ENCODE measurements at places on chromosomes 3 and 15.

- no peak for DNase-seq
These were observed 194.0 kb upstream of the SLITRK3 start for GRCh38 chr3:165390166-165390565.

GRCh38 chr15:29522373-29523276, 253.0 kb upstream of the NSMCE3 start:
- DNase-seq, result no peak

DNA sequence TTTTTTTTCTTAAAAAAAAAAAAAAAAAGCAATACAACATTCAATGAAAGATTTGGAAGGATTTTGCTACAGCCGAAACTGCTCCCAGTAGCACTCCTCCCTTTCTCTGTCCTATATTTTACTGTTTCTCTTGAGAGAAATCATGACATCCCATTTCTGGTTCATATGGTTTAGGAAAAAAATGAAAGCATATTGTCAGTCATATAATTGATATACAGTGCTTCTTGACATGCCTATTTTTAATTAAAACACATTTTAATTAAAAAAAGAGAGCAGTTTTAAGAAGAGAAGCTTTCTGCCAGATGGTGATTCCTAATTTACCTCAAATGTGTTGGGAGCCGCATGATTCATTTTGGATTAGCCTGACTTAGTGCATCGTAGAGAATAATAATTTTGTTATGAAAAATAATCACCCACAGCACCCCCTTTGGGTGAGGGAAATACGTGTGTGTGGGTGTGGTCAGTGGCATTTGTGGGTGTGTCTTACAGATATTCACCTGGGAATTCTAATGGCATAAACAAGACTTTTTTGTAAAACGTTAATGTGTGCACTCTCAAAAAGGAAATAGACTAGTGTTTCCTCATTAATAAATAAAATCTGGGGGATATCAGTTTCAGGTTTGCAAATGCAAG, 544.5 kb downstream of the MFSD1 start:
- no peak for DNase-seq

- no peak for DNase-seq
These were observed 6.7 kb upstream of the P2RY1 start for GRCh38 chr3:152828075-152828840.

GRCh38 chr3:54304877-54305276, 182.5 kb downstream of the CACNA2D3 start:
- no peak for DNase-seq

- no peak for DNase-seq
These were observed 20.0 kb upstream of the SLC25A26 start for GRCh38 chr3:66200786-66201185.

DNA sequence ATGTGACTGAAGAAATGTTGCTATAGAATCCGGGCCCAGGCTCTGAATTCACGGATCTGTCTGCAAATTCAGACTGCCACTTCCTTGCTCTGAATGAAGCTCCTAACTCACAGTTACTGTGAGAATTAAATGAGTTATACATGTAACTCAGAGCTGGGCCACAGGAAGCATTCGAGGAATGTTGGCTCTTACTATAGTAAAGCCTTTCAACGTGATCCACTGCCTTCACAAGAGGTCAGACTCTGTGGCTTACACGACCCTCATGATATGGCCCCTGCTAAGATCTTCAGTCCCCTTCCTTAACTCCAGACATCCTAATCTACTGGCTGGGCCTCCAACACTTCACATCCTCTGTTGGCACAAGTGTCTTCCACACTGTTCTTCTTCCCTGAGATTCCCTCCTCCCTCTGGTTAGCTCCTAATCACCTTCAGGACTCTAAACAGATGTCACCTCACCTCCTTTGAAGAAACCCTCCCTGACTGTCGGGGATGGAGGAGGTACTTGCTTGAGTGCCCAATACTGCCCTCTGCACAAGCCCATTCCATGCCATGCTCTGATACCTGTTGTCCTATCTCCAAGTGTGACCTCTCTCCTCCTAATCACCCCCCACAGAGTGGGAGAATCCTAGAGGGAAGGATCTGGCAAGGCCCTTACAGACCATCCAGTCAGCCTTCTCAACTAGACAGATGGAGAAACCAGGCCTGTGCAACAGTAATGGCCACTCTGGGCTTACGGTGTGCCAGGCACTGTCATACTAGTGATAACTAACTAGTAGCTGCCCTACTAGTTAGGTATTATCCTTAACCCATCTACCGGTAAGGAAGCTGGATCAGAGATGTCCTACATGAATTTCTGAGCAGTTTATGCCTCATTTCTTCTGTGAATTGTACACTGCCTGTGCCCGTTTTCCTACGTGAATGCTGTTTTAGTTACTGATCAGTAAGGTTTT, 1.3 kb downstream of the ACTR8 start:
- no peak for DNase-seq

DNA sequence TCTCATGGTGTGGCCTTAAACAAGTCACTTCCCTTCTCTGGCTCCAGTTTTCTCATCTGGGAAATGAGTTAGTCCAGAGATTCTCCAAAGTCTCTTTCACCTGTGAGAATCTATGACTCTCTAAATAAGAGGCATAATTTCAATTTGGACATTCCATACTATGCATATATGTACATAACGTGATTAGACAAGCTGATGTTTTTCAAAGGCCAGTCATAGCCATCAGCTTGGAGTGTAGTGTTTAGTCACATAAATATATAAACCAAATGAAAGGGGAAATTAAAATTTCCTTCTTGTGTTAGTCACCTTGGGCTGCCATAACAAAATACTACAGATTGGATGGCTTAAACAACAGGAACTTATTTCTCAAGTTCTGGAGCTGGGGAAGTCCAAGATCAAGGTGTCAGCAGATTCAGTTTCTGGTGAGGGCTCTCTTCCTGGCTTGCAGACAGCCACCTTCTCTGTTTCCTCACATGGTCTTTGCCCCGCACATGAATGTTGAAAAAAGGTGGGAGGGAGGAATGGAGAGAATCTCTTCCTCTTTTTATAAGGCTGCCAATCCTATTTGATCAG, 19.4 kb downstream of the TMEM41A start:
- DNase-seq, result no peak

DNA sequence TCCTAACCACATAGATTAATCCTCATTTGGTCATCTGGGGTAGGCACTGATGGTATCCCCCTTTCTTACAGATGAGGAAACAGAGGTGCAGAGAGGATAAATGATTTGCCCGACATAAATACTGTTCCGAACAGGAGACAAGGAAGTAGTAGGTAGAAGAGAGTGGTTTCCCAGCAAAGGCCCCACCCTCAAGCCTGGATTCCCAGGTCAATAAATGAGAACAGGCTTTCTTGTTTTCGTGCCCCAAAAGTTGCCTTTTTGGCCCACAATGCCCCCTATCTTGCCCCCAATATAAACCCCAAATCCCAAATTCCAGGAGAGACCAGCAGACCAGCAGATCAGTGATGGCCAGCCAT, 125.5 kb upstream of the PRR20G start:
- no peak for DNase-seq

DNA sequence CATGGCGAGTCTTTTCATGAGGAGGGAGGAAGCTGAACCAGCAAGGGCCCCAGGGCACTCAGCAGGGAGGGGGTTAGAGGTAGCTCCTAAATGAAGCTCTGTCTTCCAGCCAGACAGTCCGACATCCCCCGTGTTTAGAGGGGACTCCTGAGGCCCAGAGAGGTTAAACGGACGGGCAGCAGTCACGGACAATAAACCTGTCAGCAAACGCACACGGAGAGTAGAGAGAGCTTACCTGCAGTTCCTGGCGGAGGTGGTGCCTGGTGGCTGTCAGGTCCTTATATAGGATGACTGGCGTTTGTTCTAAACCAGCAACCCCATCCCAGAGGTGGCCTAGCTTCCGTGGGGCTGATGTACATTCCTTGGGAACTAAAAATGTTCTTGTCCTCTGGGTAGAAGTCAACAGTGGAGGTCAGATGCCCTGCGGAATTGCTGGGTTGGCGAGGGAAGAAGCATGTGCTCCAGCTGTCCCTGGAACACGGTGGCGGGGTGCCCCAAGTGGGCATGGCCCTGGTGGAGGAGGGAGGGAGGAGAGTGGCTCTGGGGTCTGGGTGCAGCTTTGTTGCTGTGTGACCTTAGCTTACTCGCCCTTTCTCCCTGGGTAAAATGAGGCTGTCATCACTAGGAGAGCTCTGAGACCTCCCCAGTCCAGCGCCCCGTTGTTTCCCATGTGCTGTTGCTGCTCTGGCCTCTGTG, 2.1 kb downstream of the GHRL start:
- no peak for DNase-seq

GRCh38 chr3:188534633-188535032, 380.7 kb downstream of the LPP start:
- no peak for DNase-seq

DNA sequence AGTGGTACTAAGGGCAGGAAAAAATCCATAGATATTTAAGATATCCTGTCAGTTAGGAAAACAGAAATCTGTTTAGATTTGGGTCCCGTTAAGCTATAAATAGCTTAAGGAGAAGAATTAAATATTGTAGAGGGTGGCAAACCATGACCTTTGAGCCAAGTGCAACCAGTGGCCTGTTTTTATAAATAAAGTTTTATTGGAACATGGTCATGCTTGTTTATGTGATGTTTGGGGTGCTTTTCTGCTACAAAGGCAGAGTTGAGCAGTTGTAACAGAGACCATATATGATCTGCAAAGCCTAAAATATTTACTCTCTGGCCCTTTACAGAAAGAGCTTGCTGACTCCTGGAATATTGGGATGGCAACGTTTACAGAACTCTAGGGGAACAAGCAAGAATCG, 66.3 kb downstream of the SQOR start:
- DNase-seq, result no peak

DNA sequence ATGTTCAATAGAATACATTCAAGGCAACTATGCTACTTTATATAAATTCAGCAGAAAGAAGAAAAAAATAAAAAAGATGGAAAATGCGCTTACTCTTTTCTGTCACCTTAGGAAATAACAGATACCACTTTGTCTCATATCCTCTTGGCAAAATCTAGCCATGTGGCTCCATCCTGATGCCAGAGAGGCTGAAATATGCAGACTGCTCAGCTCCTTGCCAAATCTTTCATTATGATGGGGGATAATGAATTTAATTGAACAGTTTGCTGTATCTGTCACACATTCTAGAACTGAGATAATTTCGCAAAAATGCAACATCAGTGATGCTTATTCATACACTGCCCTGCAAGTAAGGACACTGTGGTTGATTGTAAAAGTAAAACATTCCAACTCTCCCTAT, 1081.5 kb downstream of the PLOD2 start:
- DNase-seq, result no peak

GRCh38 chr15:58558777-58559176, 127.0 kb downstream of the LIPC start:
- no peak for DNase-seq

- no peak for DNase-seq
These were observed 21.7 kb downstream of the RPLP1 start for GRCh38 chr15:69474291-69474690.

DNA sequence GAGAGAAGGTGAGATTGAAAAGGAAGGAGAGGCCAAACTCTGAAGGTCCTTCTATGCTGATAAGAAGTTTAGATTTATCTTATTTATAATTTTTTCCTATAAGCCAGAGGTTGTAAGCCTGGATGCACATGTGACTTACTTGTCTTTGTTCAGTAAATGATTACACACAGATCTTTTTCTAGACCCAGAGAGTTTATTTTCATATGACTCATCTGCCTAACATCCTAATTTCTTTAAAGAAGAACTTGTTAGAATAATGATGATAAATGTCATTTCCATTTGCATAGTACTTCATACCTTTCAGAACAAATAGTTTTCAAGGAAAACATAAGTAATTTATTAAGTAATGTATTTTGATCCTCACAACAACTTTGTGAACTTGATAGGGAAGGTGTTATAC, 434.8 kb upstream of the DPH6 start:
- no peak for DNase-seq

- peak; percentile 9 for DNase-seq
These were observed 248.8 kb downstream of the SHOX2 start for GRCh38 chr3:157857440-157857839.

- DNase-seq, result no peak
These were observed 31.6 kb downstream of the ARRDC4 start for GRCh38 chr15:97991972-97992541.

GRCh38 chr15:64460206-64460723, at the start of gene ZNF609:
ZNF609 (plus strand) TSS chr15:64460578; CDS start chr15:64499420, 38,842 bp downstream.
- peak; percentile 100 for DNase-seq

DNA sequence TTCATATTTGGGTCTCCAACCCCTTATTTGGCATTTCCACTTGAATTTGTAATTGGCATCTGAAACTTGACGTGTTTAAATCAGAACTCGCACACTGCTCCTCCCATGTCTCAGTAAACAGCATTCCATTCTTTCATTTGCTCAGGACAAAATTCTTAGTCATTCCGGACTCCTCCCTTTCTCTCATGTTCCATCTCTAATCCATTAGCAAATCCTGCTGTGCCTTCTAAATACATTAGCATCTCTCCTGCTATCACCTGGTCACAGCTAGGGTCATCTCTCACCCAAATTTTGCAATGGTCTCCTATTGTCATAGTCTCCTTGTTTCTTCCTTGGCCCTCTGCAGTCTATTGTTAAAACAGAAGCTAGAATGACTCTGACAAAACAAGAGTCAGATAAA, 119.9 kb upstream of the CADPS start:
- DNase-seq, result no peak

- DNase-seq, result no peak
These were observed 111.5 kb downstream of the GABRG3 start for GRCh38 chr15:27082526-27082925.

GRCh38 chr15:74240002-74240568, 4.0 kb downstream of the CCDC33 start:
- DNase-seq, result peak; percentile 96

GRCh38 chr15:55084216-55084615, 112.5 kb downstream of the RSL24D1 start:
- no peak for DNase-seq

DNA sequence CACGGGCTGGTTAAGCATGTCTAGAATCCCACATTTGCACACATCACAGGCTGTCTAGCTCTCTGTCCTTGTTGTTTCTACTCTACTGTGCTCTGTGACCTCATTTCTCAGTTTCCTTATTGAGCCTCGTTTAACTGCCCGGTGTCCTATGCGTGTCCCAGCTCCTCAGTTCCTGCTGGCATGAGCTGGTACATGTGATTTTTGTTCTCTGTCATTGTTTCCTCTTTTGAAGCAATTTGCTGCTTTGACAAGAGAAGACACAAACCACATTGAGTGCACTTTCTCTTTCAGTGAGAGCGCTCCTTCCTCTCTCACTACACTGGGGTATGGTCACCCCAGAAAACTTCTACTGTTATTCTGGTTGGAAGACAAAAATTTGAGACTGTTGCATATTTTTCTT, 563.5 kb downstream of the PDCD6IP start:
- no peak for DNase-seq

- DNase-seq, result no peak
These were observed 124.0 kb upstream of the ROPN1 start for GRCh38 chr3:124115956-124116355.

All from HAP-1 (cell line).